Stimulated activated CD8-positive, alpha-beta memory T cell treated with anti-CD3 and anti-CD28 coated beads, Interleukin-7, amount 100 ng/mL, for 24 hours (primary cell): ENCODE measurements at places on chromosomes 2 and 18.

GRCh38 chr18:50582500-50582899, 22.6 kb downstream of the MAPK4 start:
- DNase-seq = no peak

- DNase-seq = no peak
Measured at GRCh38 chr18:59996370-59996966, 96.7 kb downstream of the PMAIP1 start.

GRCh38 chr18:60892441-60892840, 440.8 kb upstream of the CDH20 start:
- no peak for DNase-seq

DNA sequence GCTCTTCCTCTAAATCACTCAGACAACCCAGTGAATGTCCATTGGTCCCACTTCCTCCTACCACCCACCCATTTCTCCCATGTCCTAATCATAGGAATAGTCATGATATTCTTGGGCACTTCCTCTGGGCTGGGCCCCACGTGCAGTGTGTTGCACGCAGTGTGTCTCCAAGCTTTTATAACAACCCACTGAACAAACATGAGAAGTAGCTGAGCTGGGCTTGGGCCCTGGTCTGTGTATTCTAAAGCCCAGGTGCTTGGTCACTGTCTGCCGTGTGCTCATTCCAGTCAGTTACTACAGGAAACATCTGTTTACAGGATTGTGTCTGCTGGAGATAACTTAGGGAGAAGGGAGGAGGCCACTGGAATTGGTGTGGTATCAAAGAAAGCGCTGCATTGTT, 64.2 kb upstream of the THOC1 start:
- no peak for DNase-seq

DNA sequence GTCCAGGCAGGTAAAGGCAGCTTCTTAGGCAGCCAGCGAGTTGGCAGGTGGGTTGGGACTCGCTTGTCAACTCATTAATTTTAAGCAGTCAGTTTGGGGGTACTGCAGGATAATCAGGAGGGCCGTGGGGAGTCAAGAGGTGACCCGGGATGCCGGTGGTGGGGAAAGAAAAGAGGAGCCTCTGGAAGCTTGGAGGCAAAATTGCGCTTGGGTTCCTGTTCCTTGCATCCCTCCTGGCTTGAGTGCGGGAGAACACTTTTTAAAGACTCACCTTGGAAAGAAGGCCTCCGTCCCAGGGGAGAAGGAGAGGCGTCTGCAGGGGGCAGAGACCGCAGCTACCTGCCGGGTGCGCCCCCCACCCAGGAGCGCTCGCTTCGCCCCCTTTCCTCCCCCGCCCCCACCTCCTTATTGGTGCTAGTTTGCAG, at the start of gene KCNJ3:
Gene KCNJ3 (plus strand): TSS at position 400 of the 425 bp plus-strand sequence. CDS start 81 bp downstream, outside the sequence.
- DNase-seq = no peak

DNA sequence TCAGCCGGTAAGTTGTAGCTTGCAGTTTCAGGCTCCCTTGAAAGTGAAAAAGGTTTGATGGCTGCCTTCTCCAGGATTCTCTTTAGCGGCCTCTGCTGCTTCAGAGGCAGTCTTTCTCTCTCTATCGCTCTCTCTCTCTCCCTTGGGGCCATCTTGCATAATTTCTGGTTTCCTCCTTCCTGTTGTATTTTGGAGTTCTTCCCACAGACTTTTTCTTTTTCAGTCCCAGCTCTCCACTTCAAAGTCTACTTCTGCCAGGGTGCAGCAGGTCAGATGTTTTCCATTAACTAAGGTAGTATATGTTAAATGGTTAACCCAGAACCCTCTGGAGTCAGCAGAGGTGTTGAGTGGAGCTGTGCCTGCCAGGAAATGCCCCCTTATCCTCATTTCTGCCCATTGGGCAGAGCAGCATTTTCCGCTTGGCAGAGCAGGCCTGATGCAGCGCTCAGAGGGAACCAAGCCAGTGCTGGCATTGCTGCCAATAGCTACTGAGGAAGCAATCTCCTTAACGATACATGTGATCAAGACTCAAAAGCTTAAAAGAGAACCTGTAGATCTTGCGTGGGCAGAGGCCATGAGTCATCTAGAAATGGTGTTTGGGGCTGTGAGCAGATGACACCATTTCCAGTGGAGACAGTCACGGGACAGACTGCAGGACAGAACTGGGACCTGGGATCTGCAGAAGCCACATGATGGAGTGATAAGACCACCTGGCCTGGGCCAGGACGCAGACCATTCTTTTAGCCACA, 20.8 kb downstream of the DBI start:
- DNase-seq = no peak

DNA sequence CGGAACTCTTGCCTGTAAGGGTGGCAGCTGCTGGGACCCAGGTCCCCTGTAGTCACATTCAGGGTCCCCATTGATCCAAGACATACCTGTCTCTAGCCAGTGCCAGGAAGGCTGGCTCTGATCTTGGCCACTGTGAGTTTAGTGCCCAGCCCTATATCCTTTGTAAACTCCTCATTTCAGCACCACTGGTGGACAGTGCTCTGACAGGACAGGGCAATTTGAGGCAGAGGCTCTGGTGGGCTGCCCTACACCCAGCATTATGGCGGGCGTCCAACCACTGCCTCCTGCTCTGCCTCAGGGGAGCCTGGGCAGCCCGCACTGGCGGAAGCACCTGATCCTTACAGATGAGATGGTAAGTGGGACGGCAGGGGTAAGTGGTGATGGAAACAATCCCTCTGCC, 55.2 kb upstream of the MGAT4A start:
- no peak for DNase-seq

- DNase-seq = no peak
Measured at GRCh38 chr2:173658946-173659371, 304.3 kb downstream of the CDCA7 start.

- no peak for DNase-seq
Measured at GRCh38 chr18:74229005-74229404, 62.8 kb downstream of the CYB5A start.

DNA sequence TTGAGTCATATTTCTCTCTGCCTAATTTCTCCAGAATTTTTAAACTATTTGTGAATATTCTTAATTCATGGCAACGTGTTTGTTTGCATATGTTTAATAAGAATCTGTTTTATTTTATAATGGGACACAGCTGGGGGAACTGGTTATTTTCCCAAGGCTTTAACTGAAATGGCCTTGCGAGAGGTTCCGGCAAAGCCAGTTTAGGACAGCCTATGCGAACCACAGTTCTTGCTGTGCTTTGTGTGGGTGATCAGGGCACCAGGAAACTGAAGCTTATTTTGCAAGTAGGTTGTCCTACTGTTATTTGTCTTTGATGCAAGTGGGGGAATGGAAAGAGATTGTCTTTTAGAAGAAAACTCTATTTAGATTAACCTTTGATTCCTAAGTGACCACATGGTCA, 6.5 kb downstream of the ANKMY1 start:
- DNase-seq = no peak

DNA sequence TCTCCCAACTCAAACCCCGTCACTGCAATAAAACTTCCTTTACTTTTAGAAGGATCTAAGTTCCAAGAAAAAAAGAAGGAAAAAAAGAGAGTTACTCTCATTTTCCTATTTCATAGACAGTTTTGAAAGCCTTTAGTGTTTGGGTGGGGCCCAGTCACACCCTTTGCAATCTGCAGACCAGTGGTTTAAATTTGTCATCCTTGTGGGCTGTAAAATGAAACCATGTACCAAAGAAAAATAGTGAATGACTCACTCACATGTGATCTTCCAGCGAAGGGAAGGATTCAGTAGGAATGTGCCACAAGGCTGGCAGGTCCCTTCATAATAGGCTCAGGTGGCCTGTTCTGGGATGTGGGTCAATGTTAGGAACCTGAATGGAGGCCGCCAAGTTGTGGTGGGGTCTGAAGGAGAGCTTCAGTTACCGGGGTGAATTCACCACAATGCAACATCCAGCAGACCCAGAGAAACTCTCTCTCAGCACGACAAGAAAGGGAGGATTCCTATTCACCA, 28.3 kb downstream of the ANXA4 start:
- DNase-seq = no peak

DNA sequence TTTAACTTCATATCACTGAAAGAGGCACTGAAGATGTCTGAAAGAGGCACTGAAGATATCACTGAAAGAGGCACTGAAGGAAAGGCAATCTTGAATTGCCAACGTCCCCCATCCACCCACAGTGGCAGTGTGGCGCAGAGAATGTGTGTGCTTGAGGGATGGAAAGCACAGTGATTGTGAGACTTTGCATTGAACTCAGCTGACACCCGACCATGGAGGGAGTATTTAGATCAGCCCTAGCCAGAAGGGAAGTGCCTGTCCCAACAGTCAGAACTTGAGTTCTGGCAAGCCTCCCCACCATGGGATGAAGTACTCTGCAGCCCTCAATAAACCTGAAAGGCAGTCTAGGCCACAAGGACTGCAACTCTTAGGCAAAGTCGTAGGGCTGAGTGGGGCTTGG, 33.8 kb downstream of the MAP4K3 start:
- no peak for DNase-seq

GRCh38 chr2:100720445-100720844, 99.5 kb upstream of the NPAS2 start:
- no peak for DNase-seq

- no peak for DNase-seq
Measured at GRCh38 chr2:112183327-112184025, 45.3 kb downstream of the FBLN7 start.

GRCh38 chr2:64698177-64698643, 44.5 kb upstream of the SERTAD2 start:
- no peak for DNase-seq

GRCh38 chr18:64099244-64099643, 49.6 kb downstream of the LINC00305 start:
- DNase-seq = no peak

GRCh38 chr2:59425247-59425646, 1128.2 kb downstream of the BCL11A start:
- no peak for DNase-seq

DNA sequence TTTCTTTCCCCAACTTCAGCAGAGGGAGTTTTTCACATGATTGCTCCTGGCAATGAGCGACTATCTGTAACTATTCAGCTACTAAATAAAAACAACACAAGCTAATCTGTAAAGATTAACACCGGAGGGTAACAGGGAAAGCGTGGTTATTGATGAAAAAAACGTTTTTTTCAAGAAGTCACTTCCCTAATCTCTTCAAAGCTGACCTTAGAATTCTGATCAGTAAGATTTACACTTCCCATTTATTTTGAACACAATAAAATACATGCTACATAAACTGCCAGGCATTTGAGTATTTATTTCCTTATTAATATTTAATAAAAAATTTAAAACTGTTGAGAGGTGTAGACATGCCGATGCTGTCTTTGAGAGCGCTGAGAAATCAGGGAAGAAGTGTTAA, 207.4 kb upstream of the HDAC4 start:
- DNase-seq = no peak

DNA sequence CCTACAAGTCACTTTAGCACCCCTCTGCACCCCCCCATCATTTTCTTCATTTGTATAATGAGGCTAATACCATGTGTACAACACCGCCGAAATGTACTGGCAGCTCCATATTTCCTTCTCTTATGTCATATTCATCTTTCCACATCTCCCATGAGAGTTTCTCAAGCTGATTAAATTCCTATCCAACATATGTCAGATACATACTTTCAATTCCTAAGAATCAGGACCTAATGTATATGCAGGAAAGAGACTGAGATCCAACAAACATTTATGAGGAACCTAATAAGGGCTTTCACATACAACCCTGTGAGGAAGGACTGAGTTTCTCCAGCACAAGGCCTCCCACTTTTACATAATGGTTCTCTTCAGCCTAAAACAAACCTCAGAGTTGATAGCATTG, 41.9 kb downstream of the PRKD3 start:
- no peak for DNase-seq

DNA sequence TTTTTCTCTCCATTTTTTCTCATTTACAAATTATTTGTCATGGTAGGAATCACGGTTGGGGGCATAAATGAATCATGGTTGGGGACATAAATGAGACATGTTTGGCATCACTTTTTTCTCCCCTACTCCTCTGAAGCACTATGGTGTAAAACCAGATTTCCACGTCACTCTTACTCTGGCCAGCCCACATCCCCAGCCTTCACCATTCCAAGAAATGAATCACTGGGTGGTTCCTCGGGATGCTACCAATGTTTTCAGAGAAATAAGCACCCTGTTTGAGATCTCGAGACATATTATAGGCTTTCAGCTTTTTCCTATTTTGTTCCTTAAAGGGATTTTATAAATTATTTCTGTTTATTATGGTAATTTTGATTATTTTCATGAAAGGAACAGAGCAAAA, 155.0 kb upstream of the SLC8A1 start:
- no peak for DNase-seq

DNA sequence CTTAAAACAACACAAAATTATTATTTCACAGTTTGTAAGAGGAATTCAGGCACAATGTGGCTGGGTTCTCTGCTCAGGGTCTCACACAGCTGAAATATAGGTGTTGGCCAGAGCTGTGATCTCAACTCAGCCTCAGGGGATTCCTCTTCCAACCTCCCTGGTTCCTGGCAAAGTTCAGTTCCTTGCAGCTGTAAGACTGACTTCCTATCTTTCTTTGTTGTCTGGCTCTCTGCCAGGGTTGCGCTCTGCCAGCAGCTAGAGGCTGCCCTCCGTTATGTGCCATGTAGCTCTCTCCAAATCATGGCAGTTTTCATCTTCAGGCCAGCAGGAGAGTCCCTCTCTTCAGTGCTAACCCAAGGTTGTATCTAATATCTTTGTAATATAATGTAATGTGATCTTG, 272.5 kb upstream of the KCNJ3 start:
- no peak for DNase-seq

DNA sequence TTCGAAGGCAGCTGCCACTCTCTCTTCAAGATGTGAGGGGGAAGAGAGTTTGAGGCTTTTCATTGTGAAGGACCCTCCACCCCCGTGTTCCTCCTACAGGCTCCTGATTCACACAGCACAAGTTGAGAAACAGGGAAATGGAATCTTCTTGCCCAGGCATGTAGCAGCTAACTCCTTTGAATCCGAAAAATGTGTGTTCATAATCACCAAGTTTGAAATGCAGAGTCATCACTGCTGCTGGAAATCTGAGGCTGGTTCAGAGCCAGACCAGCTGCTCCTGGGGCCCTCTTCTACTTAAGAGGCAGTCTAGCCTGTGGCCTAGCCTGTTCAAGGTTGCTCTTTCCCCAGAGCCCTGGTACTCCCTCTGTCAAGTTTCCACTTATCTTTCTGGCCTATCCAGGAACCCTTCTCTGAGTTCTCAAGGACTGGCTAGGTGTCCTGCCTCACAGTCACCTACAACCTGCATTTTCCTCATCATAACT, 166.4 kb downstream of the TMEM247 start:
- no peak for DNase-seq
